ENCODE measurements at places on chromosomes 1 and 21.

- DNase-seq = no peak
These were observed 135.0 kb downstream of the ATP5PO start for GRCh38 chr21:33780631-33781030.

DNA sequence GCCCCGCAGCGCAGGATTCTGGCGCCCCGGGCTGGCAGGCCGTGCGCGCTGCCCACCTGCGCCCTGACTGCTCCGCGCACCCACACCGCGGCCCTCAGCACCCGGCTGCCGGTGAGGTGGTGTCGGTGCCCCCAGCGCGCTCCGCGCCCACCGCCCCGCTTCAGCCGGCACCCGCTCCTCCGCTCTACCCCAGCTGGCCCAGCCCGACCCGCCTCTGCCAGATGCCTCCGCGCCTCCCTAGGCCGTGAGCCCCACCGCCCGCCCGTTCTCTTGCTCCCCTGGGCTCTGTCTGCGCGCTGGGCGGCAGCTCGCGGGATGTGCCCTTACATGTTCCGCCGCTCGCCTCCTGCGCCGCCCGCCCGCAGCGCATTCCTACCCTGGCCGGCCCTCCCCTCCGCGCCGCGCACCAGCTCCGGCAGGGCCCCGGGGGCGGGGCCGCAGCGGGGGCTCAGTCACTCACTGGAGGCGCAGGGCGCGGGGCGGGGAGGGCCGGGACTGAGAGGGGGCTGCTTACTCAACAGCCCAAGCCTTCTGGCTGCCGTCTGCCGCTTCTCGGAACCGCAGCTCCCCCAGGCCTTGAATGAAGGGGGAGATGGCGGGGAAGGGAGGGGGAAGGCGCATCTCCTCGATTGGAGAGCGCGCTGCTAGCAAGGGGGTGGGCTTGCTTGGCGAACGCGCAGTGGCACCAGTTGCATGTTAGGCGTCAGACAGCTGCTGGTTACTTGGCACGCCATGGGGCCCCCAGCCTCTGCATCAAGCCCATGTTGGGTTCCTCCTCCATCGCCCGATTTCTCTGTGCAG lies at the start of gene PHLDA3:
Gene PHLDA3 (minus strand): TSS at position 345 of the 801 bp plus-strand sequence. CDS start 402 bp downstream, outside the sequence.
- peak; percentile 33 for DNase-seq

DNA sequence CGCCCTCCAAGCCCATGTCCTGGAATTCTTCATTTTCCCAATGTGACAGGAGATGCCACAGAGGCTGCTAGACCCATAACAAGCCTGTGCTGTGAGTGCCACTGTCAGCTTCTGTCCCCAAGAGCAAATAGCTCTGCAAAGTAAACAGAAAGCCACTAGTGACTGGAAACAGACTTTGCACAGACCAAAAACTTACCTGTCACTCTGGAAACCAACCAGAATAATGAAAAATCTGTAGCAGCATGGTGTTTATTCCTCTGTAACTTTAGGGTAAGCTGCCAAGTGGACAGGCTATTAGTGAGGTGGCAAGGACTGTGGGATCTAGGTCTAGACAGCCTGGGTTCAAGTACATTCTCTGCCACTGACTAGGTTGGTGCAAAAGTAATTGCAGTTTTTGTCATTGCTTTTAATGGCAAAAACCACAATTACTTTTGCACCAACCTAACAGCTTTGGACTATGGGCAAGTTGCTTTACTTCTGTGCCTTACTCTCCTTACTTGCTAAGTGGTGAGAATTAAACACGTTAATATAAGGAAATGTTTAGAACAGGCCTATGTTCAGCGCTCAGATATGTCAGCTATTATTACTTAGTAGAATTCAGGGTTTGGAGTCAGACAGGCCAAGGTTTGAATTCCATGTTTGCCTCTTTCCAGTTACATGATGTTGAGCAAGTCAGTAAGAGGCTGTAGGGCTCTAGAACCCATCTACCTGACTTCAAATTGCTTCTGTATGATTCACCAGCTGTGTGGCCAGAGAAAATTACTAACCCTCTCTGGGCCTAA lies at the start of gene C8B:
Gene C8B (minus strand): TSS at position 100 of the 782 bp plus-strand sequence. CDS start 67 bp downstream, at position 33.
- DNase-seq = no peak

- DNase-seq = no peak
These were observed 534.5 kb downstream of the OMA1 start for GRCh38 chr1:58011978-58012377.

- DNase-seq = no peak
These were observed 174.7 kb downstream of the LBR start for GRCh38 chr1:225253173-225253572.

DNA sequence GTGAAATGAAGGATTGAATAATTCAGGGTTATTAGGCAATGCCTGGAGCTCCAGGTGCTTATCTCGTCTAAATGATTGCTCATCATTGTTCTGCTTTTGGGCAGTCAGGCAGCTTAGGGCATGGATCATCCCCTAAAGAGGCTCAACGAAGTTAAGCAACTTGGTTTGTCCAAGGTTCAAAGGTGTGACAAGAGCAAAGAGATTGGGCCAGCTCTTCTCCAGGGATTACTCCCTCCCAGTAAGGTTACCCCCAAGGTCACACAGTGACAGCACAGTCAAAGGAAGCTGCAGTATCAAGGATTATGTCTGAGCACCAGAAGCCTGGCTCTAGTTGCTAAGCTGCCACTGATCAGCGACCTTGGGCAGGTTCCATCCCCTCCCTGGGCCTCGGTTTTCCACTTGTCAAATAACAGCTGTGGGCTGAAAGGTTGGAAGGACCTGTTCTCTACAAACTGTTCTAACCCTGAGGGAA lies 6.8 kb downstream of the ETNK2 start:
- no peak for DNase-seq

DNA sequence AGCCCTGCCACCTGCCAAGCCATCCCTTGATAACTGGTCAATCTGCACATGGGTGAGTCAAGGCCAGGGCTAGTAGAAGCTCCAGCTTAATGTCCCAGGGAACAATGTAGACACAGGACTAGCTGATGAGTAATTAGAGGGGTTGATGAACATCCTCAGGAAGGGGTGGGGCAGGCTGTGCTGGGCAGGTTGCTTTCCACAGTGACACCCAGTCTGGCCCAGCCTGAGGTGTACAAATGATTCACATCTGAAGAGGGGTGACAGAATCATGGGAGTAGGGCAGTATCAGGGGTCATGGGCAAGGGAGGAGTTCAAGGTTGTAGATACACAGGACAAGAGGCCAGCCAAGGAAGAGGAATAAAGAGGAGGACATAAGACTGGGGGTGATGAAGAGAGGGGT lies 4.3 kb downstream of the LPAR3 start:
- DNase-seq = peak; percentile 55

GRCh38 chr21:44992608-44993031 lies 52.8 kb downstream of the SLX9 start:
- DNase-seq = no peak

GRCh38 chr1:28981210-28981609 lies 66.8 kb downstream of the EPB41 start:
- no peak for DNase-seq

GRCh38 chr21:38399103-38399502 lies 99.2 kb downstream of the ERG start:
- no peak for DNase-seq

DNA sequence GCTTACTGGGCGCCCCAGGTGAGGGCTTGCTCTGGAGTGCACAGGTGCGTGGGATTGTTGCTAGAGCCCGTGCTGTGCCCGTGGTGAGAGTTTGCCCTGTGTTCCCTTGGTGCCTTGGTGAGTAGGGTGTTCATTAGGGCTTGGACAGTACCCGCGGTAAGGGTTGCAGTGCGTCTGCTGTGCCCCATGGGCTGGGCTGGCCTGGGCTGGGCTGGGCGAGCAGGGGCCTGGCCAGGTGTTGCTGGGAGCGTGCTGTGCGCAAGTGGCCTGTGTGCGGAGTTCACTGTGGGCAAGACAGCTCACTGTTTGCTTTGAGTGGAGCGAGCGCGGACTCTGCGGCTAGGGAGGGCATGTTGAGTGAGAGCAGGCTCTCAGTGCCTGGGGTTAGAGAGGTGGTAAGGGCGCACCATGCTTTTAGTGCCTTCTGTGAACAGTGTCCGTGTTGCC lies 725 bp downstream of the CR1L start:
- DNase-seq = no peak
